Sigmoid colon (tissue), 7 donors: ENCODE measurements at places on chromosomes 3 and 15.

DNA sequence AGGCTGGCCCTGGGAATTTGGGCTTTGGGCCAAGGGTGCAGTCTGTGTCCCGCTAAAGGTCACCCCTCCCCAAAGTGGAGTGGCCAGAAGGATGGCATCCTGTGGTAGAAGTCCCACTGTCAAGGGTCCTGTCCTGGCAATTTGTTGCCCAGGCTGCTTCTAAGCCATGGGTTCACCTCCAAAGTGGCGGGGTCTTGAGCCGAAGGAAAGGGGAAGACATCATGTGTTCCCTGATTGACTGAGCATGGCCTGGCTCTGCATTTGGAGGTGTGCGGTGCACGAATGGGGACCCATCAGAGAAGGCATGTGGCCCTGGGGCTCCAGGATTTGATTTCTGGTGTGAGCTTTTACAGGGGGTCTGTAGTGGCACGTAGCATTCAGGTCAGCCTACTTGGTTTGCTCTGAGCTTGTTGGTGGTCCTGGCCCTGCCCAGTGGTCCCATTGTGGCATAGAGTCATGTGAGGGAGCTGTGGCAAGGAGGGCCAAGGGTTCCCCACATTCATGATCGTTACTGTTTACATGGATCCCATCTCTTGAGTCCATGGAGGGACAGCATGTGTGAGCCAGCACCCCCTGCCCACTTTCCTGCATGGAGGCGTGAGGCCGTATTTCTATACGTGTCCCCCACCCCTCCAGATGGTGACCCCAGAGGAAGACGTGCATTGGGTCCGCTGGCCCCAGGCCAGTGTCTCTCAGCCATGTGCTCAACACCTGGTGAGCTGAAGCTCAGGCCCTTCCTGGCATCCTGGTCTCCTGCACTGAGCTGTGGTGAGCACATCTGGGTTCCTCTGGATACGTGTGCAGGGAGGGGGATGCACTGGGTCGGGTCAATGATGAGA, 225.1 kb downstream of the SNRPN start:
- H3K36me3 ChIP-seq: no peaks in the 10 kb centered on the region
- peak; percentile 53 for DNase-seq
- H3K4me3 ChIP-seq: no peak overlapping the region
- H3K27ac ChIP-seq: no peak overlapping the region
- no peaks in the 10 kb centered on the region for H3K4me1 ChIP-seq

- H3K4me3 ChIP-seq: no peak overlapping the region
- H3K36me3 ChIP-seq: no peaks in the 10 kb centered on the region
- no peak overlapping the region for H3K27ac ChIP-seq
- H3K4me1 ChIP-seq: no peaks in the 10 kb centered on the region
- peaks cover 13% of the 10 kb centered on the region for H3K27me3 ChIP-seq
- no peak for DNase-seq
Observed at GRCh38 chr3:122023335-122023910, 1.4 kb upstream of the ILDR1 start.

DNA sequence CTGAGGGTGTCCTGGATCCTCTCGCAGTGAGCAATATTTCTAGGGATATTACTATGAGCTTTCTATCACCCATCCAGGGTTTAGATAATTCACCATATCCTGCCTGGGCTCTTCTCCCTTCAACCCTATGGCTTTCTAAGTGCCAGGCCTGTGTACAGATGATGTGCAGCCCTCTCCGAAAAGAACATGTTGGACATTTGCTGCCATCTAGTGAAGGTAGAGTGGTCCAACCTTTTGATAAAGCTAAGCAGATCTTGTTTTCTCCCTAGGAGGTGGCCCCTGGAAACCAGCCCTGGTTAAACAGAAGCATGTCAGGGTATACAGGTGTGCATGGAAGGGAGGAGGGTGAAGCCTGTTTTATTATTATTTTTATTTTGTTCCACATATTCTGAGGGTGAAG, 27.9 kb upstream of the SCN10A start:
- H3K4me1 ChIP-seq: no peaks in the 10 kb centered on the region
- no peaks in the 10 kb centered on the region for H3K36me3 ChIP-seq
- H3K27me3 ChIP-seq: no peaks in the 10 kb centered on the region
- H3K4me3 ChIP-seq: no peak overlapping the region
- H3K27ac ChIP-seq: no peak overlapping the region
- DNase-seq: no peak

- no peaks in the 10 kb centered on the region for H3K27me3 ChIP-seq
- peaks cover 71% of the 10 kb centered on the region for H3K4me1 ChIP-seq
- no peak for DNase-seq
- no peaks in the 10 kb centered on the region for H3K36me3 ChIP-seq
- H3K27ac ChIP-seq: peak overlapping the region; percentile 89
Observed at GRCh38 chr15:85615930-85616329, 178.8 kb downstream of the KLHL25 start.

- no peak for DNase-seq
- H3K36me3 ChIP-seq: no peaks in the 10 kb centered on the region
Observed at GRCh38 chr15:83516935-83517334, 69.8 kb downstream of the SH3GL3 start.

DNA sequence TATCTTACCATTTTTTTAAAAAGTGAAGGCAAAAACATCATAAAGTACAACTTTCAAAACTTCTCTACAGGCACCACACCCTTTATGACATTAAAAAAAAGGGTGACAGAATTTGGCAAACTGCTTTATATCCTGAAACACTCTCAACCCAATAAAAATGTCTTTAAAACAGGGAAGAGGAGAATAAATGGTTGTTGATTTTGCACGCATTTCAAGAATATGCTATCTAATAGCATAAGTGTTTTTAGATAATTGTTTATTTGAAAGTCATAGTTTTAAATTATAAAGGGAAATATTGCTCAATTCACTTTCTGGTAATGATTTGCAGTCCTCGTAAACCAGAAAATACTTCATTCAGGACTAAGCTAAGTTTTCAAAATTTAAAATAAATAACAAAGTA, 1.7 kb upstream of the PCOLCE2 start:
- peaks cover 10% of the 10 kb centered on the region for H3K4me1 ChIP-seq
- no peaks in the 10 kb centered on the region for H3K36me3 ChIP-seq
- no peak overlapping the region for H3K4me3 ChIP-seq
- no peak overlapping the region for H3K27ac ChIP-seq

DNA sequence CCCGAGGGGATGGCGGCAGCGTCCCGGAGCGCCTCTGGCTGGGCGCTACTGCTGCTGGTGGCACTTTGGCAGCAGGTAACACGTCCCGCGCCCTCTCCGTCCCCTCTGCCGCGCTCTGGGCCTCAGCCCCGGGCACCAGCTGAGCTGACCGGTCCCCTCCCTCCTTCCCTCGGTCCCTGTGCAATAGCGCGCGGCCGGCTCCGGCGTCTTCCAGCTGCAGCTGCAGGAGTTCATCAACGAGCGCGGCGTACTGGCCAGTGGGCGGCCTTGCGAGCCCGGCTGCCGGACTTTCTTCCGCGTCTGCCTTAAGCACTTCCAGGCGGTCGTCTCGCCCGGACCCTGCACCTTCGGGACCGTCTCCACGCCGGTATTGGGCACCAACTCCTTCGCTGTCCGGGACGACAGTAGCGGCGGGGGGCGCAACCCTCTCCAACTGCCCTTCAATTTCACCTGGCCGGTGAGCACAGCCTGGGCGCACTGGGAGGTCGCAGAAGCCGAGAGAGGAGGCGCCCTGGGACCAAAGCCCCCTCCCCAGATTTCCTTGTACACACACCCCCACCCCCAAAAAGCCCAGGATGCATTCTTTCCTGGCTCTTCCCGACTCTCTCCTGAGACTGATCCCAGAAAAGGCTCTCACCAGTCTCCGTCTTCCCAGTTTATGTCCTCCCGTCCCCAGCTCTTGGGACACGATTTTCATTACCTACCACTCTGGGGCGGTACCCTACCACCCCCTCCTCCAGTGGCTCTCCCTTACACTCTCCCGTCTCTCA, 705 bp downstream of the DLL4 start:
- H3K4me3 ChIP-seq: peak overlapping the region; percentile 46
- peaks cover 84% of the 10 kb centered on the region for H3K27me3 ChIP-seq
- H3K4me1 ChIP-seq: peaks cover 57% of the 10 kb centered on the region
- no peak for DNase-seq

DNA sequence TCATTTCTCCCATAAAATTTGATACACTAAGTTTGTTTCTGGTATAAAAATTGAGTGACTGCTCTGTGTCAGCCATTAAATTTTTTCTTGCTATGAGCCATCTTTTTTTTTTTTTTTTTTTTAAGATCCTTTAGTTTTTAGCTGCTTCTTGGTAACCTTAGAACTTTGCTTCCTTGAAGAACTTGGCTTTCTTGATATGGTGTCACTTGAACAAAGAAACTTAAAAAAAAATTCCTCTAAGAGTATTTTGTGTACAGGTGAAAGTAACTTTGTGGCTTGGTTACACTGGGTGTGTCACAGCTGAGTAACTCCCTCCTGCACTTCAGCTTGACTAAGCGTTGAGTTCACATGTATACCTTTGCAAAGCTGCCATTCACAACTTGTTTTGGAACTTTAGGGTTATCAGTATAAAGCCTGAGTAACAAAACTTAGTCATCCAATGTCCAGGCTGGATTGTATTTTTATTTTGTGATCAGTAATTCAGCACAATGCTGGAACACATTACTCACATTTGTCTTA, 6.5 kb downstream of the CHD2 start:
- H3K4me3 ChIP-seq: no peak overlapping the region
- no peaks in the 10 kb centered on the region for H3K27me3 ChIP-seq
- peak overlapping the region; percentile 96 for H3K27ac ChIP-seq
- H3K36me3 ChIP-seq: peaks cover 5% of the 10 kb centered on the region
- DNase-seq: no peak

- no peak for DNase-seq
- H3K4me1 ChIP-seq: peaks cover 23% of the 10 kb centered on the region
- H3K27ac ChIP-seq: no peak overlapping the region
- no peak overlapping the region for H3K4me3 ChIP-seq
Observed at GRCh38 chr3:186929186-186929585, 1.1 kb upstream of the ST6GAL1 start.

GRCh38 chr3:127787571-127788365, 34.5 kb downstream of the MGLL start:
- H3K4me3 ChIP-seq: peak overlapping the region; percentile 21
- DNase-seq: peak; percentile 76
- H3K27me3 ChIP-seq: no peaks in the 10 kb centered on the region

DNA sequence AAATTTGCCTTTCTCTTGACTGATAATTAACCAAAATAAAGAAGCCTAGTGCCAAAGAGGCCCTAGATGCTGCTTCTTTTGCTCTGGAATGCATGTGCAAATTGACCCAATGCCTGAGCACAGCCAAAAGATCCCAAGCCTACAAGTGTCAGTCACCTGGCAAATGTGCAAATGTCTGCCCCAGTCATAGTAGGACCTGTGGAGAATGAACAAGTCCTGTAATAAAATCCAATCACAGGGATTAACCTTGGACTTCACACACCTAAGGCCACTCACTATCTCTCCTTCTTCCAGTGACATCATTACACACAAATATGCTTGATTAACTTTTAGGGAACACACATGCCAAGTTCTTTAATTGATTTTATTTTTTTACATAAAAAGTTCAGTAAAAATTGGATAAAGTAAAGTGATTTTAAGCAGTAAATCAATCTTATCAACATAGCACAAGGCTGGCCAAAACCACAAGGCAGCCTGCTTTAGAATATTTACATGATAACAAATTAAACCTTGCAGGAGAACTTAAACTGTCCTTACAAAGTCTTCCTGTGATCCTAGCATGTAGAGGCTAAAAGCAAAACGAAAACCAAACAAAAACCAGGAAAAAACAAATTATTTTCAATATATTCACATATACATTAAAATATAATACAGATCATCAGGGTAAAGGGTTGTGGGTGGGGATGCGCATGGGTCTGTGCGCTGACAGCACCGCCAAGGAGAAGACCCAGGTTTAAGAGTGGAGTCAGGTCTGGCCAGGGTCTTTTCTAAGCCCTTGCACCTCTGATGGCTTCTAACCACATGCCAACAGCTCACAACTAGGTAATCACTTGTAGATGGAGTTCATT, 36.8 kb downstream of the NBEAL2 start:
- DNase-seq: no peak
- peaks cover 67% of the 10 kb centered on the region for H3K36me3 ChIP-seq
- H3K4me1 ChIP-seq: peaks cover 11% of the 10 kb centered on the region

GRCh38 chr3:115336836-115337235, 189.7 kb upstream of the ZBTB20 start:
- H3K4me1 ChIP-seq: no peaks in the 10 kb centered on the region
- no peak for DNase-seq
- H3K27me3 ChIP-seq: no peaks in the 10 kb centered on the region
- no peaks in the 10 kb centered on the region for H3K36me3 ChIP-seq
- no peak overlapping the region for H3K4me3 ChIP-seq

DNA sequence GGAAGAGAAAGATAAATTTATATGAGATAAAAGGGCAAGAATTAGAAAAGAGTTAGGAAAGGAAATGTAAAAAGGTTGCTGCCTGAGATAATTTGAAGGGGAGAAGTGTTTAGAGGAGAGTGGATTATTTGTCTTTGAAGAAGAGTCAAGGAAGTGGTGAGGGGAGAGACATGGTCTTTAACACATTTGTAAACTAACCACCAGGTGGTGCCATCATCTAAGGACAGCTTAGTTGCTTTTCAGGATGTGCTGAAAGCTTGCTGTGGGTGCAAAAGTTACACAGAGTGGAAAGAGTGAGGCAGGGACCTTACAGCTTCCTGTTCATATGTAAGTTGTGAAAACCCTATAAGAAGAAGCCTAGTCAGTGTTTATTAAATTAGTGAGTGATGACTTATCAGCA, 114.1 kb upstream of the DNAJC19 start:
- no peak for DNase-seq
- H3K27me3 ChIP-seq: no peaks in the 10 kb centered on the region
- no peaks in the 10 kb centered on the region for H3K4me1 ChIP-seq
- H3K27ac ChIP-seq: no peak overlapping the region
- H3K36me3 ChIP-seq: no peaks in the 10 kb centered on the region

GRCh38 chr3:195188426-195188927, 82.5 kb downstream of the XXYLT1 start:
- H3K4me3 ChIP-seq: no peak overlapping the region
- H3K36me3 ChIP-seq: no peaks in the 10 kb centered on the region
- H3K4me1 ChIP-seq: peaks cover 53% of the 10 kb centered on the region
- peak; percentile 30 for DNase-seq
- no peak overlapping the region for H3K27ac ChIP-seq
- no peaks in the 10 kb centered on the region for H3K27me3 ChIP-seq

GRCh38 chr3:13352621-13353131, 67.4 kb downstream of the NUP210 start:
- no peak overlapping the region for H3K27ac ChIP-seq
- no peaks in the 10 kb centered on the region for H3K27me3 ChIP-seq
- no peaks in the 10 kb centered on the region for H3K36me3 ChIP-seq
- no peak for DNase-seq

- no peaks in the 10 kb centered on the region for H3K27me3 ChIP-seq
- no peaks in the 10 kb centered on the region for H3K4me1 ChIP-seq
- no peak overlapping the region for H3K4me3 ChIP-seq
Observed at GRCh38 chr3:69536306-69537020, 150.6 kb upstream of the FRMD4B start.

GRCh38 chr3:187958432-187959003, 195.4 kb upstream of the LPP start:
- H3K4me3 ChIP-seq: no peak overlapping the region
- H3K27ac ChIP-seq: no peak overlapping the region
- H3K36me3 ChIP-seq: no peaks in the 10 kb centered on the region
- H3K4me1 ChIP-seq: no peaks in the 10 kb centered on the region
- H3K27me3 ChIP-seq: no peaks in the 10 kb centered on the region

- H3K4me3 ChIP-seq: no peak overlapping the region
- no peak overlapping the region for H3K27ac ChIP-seq
- no peaks in the 10 kb centered on the region for H3K27me3 ChIP-seq
- no peaks in the 10 kb centered on the region for H3K4me1 ChIP-seq
Observed at GRCh38 chr3:169914321-169914720, 2.9 kb downstream of the SAMD7 start.

- peak; percentile 89 for DNase-seq
- H3K4me3 ChIP-seq: peak within 1 kb of the TSS; percentile 63
- H3K36me3 ChIP-seq: no peaks in the 10 kb centered on the region
Observed at GRCh38 chr15:51737522-51738305, at the start of gene LYSMD2. LYSMD2 (minus strand) TSS chr15:51737655; CDS start chr15:51737622, 33 bp downstream.

GRCh38 chr3:71264840-71265239, 318.7 kb downstream of the FOXP1 start:
- no peaks in the 10 kb centered on the region for H3K36me3 ChIP-seq
- H3K27me3 ChIP-seq: no peaks in the 10 kb centered on the region
- DNase-seq: no peak
